ENCODE measurements at places on chromosomes 11 and 22.
A peak's percentile ranks its signal among the peaks of the same experiment; 100 is the strongest.

GRCh38 chr22:25120761-25121212 is 78.9 kb upstream of the CRYBB3 start:
- no peak for DNase-seq

DNA sequence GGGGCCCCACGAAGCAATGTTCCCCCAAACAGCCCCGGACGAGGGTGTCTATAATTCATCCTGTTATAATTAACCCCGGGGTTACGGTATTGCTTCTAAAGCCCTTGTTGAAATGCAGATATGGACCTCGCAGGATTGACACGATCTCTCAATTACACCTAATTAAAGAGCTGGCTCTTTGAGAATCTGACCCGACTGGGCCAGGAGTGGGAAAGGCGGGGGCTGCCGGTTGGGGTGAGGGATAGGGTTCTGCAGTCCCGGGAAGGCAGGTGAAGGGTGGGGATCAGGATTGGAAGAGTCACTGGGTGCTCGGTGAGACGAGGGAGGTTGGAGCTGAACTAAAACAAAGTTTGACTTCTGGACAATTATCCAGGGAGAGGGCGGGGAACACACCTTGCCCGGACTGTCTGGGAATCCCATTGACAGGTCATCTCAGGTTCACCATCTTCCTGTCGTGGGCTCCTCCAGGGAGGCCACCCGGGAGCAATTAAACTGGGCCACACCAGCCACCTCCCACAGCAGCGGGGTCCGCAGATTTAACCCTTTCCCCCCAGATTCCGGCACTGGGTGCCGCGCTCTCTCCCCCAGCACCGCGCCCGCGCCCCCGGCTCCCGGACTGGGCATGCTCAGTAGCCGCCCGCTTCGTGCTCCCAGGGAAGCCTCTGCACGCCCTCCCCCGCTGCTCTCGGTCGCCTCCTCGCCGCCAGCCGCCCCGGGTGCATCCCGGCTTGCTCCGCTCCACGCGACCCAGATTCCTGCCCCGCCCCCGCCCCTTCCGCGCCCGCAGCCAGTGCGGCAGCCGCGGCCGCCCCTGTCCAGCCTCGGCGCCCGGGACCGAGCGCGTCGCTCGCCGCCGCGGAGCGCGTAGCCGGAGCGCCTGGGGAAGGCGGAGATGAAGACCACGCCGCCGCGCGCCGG is at the start of gene ELMOD1:
Gene ELMOD1 (plus strand): TSS at position 688 of the 918 bp plus-strand sequence. CDS start 27,043 bp downstream, outside the sequence.
- no peak for DNase-seq

GRCh38 chr11:60633645-60634044 is 65.8 kb upstream of the MS4A8 start:
- DNase-seq = no peak

DNA sequence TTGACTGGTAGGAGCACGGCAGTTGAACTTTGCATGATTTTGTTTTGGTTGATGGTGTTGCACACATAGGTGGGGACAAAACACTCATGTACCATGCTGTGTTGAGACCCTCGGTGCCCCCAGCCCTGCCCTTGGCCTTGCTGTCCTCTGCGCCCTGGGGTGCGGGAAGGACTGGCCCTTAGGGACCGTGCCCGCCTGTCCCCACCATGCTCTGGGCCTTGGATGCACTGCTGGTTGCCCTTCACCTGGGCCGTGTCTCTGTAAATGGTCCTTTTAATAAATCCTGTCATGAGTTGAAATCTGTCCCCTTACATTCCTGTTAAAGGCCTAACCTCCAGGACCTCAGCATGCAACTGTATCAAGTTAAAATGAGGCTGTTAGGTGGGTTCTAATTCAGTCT is 102.3 kb upstream of the ANO1 start:
- no peak for DNase-seq

GRCh38 chr11:66321606-66322005 is 4.8 kb upstream of the CD248 start:
- DNase-seq = no peak

DNA sequence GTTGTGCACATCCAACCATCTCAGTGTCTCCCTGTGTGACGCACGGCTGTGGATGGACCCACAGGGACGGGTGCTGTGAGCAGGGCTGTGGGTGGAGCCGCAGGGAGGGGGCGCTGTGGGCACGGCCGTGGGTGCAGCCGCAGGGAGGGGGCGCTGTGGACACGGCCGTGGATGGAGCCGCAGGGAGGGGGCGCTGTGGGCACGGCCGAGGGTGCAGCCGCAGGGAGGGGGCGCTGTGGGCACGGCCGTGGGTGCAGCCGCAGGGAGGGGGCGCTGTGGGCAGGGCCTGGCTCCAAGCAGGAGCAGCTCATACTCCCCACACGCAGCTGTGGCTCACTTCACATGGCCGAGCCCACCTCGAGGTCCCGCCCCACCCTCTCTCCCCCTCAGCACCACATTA is 6.0 kb upstream of the MAPK11 start:
- DNase-seq = peak; percentile 41

GRCh38 chr22:29206372-29207242 is 911 bp downstream of the EMID1 start:
- no peak for DNase-seq

GRCh38 chr11:115525531-115526006 is 21.4 kb upstream of the CADM1 start:
- DNase-seq = no peak

DNA sequence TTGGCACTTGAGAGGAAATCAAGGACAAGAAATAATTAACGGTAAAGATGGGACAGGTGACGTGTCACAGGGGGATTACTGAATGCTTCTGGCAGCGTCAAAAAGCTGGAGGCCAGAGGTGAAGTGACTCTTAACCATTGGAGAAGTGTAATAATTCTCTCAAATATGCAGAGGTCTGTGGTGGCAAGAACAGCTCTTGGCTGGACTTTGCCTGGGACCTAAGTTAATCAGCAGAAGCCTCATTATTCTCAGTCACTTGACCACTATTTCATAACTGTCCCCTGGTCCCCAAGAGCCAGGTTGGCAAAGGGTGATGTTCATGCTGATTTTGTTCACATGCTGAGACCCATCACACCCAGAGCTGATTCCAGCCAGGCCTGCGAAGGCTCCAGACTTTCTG is 72.9 kb downstream of the TIMP3 start:
- DNase-seq = no peak

GRCh38 chr11:29634244-29634643 is 382.6 kb downstream of the KCNA4 start:
- no peak for DNase-seq

DNA sequence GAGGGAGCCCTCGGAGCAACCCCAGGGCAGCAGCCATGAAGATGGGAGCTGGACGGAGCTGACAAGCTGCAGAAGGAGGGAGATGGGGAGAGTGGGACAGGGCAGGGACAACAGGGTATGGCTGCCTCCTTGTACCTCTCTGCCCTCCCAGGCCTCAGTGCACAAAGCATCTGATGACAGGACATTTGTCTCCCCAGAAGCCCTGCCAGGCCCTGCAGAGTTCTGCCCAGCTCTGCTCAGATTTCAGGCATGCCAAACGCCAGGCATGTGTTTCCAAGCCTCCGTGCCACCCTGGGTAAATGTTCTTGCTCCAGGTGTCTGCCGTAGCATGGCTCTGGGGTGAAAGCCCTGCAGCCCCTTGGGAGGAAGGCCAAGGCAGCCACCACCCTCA is 1.1 kb upstream of the IFITM10 start:
- no peak for DNase-seq

DNA sequence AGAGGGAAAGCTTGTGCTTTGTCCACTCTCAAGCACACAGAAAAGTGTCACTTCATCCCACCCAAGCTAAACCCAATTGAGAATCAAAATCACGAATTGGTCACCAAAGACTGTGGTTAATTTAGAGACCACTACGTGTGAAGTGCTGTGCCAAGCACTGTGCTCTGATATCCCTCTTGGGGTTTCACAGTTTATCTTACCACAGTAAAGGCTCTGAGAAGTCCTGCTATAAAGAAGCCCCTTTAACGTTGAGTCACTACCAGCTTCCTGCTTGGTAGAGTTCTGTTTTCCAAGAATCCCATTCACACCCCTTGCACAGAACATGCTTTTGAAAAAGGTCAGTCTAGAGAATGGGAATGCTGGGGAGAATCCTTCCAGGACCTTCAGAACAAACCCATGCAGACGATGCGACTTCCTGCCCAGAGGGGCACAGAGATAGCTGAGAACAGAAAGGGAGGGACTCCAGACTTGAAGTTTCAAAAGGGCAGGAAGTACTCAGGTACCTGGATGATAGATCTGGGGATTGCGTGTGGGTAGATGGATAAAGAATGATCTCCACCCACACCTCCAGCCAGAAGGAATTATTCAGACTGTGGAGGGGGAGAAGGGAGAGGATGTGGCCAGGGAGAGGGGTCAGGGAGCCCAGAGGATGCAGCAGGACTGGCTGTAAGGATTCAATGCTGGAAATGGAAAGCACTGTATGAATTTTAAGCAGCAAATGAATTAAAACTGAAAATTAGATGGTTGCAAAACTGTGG is 18.1 kb upstream of the TSPAN18 start:
- DNase-seq = no peak

GRCh38 chr11:44356351-44356750 is 46.4 kb upstream of the ALX4 start:
- no peak for DNase-seq
